ENCODE measurements at places on chromosomes 3 and 15.

- no peak for DNase-seq
Measured at GRCh38 chr3:134666466-134666865, 15.6 kb upstream of the KY start.

GRCh38 chr3:142022381-142022780 is 127.0 kb downstream of the TFDP2 start:
- no peak for DNase-seq

DNA sequence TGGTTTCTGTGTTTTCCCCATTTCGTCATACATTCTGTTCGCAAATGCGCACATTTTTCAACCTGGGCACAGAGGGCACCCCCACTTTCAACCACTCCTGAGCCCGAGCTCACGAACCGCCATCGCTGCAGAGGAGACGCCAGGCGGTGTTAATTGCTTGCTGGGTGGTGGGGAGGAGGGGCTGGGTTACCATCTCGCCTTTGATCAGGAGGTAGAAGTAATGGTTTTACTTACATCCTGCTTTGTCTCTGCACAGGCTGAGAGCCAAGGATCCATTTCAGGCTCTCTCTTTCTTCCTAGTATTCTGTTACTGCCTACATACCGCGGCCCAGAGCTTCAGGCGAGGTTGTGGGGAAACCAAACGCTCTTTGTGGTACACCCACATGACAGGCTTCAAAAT is 177.3 kb upstream of the WNT5A start:
- no peak for DNase-seq

DNA sequence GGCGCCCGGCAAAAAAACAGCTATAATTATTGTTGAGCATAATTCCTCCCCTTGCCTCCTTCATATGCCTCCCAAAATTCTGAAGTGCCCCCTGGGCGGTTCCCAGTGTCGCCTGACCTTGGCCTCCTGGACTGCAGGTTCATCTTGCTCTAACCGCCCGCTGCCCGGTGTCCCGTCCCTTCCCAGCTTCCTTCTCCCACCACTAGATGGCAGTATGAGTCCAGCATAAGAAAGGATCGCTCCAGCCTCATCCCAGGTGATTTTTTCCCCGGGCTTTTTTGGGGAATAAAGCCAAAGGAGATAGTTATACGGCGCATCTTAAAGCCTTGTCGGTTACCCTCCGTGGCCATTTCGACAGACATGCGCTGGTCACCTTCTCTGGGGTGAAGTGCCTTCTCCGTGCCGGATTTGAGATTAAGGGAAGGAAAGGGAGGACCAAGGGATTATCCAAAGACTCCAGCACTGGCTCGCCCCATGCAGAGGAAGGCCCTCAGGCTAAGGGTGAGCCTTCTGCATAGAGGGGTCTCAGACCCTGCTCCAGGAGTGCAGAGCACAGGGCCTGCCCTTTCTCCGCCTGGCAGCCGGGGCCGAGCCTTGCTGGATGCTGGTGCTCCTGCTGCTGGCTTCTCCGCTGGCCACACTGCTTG is 45.8 kb upstream of the TRA2B start:
- peak; percentile 71 for DNase-seq

- DNase-seq: no peak
Measured at GRCh38 chr15:81473177-81473576, 99.2 kb upstream of the TMC3 start.

GRCh38 chr3:51397392-51397791 is 6.3 kb downstream of the RBM15B start:
- no peak for DNase-seq

GRCh38 chr15:79193103-79193502 is 89.4 kb upstream of the ANKRD34C start:
- DNase-seq: peak; percentile 50

DNA sequence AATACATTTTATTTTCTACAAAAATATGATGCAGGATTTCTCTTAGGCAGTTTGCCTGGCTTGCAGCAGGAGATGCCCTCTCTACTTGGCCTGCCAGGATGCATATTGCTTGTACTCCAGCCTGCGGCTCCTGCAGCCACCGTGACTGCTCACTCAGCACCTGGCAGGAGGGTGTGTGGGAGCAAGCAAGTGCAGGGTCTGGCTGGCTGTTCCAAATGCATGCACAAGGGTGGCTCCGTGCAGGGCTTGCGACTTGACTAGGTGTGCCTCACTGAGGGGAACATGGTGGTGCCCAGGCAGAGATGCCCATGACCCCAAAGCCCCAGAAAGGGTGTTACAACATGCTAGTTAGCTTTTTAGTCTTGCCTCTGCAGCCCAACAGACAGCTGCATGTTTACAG is 1240.2 kb upstream of the ALCAM start:
- no peak for DNase-seq

- no peak for DNase-seq
Measured at GRCh38 chr3:185250653-185251052, 3.2 kb downstream of the EHHADH start.

GRCh38 chr3:94098452-94098851 is 35.6 kb downstream of the NSUN3 start:
- no peak for DNase-seq

GRCh38 chr3:177578488-177578887 is 381.2 kb upstream of the TBL1XR1 start:
- DNase-seq: no peak

GRCh38 chr3:29537889-29538609 is 257.2 kb downstream of the RBMS3 start:
- DNase-seq: no peak

DNA sequence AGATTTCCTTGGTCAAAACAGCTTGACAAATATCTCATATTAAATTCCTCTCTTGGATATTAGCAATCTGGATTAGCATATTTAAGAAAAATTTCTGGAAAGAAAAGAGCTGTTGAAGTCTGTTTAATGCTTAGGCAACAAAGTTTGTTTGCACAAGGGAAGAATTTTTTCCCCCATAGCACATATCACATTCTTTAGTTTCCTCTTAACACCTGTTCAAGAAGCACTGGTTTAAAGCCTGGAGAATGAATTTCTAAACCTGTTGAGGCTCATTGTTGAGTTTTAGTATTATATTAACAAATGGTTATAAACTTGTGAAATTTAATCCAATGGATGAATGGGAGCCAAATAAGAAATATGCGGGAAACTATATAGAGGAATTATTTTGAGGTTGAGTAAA is 41.5 kb downstream of the NLGN1 start:
- DNase-seq: no peak

DNA sequence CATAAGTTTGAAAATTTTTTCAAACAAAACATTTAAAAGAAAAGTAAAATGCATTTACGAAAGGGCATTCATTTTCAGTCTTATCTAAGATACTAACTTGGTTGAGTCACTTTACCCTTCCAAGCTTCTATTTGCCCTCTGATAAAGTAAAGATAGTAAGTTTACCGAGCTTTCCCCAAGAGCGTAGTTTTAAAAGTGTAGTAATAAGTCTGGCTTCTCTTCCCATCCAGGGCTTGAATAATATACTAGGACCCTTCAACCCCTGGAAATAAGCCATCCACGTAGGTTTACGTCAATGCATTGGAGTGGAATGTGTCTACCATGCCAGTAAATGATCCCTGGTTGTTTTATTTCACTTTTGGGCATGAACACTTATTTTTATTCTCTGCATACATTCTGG is 608.3 kb downstream of the NTRK3 start:
- DNase-seq: no peak

GRCh38 chr3:65922441-65922840 is 116.3 kb downstream of the MAGI1 start:
- DNase-seq: no peak
